ENCODE measurements at places on chromosomes 4 and X. TPM values are rescaled to one million over a fixed set of nuclear protein-coding genes. Genes with fewer than 3 reads are reported as not detected.

Gene HS6ST2
- 0.08 TPM for total RNA-seq

Gene CFAP99
- 0.26 TPM for total RNA-seq

Gene CT45A5
- total RNA-seq = not detected

DNA sequence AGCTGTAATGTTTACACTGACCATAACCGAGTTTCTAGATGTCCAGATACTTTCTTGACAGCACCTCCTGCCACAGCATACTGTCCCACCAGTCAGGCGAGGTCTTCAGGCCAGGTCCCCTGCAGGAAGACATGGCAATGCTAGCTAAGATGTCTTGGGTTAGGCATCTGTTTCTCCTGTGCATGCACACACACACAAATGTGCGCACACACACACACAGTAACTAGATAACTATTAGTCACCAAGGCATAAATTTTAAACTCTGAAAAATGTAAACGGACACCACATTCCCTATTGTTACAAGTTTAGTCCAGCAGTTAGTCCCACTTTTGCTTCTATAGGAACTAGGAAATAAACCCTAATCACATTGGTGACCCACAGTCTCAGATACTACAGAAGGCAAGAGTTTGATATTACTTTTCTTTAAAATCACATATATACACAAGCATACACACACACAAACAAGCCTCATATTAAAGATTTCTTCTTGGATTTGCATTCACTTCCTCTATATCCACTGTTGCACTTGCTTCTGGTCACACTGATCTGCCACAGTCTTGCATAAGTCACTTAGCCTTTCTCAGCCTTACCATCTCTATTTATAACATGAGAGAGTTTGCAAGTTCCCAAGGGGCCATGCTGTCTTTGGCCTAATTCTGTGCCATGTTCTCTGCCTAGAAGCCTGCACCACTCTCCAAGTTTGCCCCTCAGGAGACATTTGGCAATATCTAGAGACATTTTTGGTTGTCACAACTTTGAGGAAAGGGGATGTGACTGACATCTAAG is 32.2 kb downstream of the IL21 start:
- ATAC-seq = no peak

GRCh38 chr4:3703677-3704521 is 62.3 kb upstream of the ADRA2C start:
- ATAC-seq = no peak
